RKO (cell line): ENCODE measurements at places on chromosomes 7 and 10.

GRCh38 chr10:120789303-120790203, 61.6 kb upstream of the WDR11 start:
- no peak for DNase-seq

- no peak for DNase-seq
Measured at GRCh38 chr10:43845121-43845520, 196.4 kb upstream of the ZNF32 start.

GRCh38 chr7:148972375-148972774, 55.9 kb downstream of the PDIA4 start:
- no peak for DNase-seq

DNA sequence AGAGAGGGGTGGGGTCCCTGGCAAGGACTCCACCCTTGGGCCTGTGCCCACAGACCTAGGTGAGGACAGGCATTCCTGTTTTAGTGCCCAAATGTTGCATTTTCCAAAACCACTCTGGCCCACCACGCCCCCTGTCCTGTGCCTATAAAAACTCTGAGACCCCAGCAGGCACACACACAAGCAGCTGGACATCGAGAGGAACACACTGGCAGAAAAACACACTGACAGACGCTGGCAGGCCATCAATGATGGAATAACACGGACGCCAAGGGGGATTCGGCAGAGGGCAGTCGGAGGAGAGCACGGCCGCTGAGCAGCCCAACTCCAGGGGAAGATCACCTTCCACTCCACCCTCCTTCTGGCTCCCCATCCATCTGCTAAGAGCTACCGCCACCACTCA, 386.9 kb upstream of the AUTS2 start:
- no peak for DNase-seq

DNA sequence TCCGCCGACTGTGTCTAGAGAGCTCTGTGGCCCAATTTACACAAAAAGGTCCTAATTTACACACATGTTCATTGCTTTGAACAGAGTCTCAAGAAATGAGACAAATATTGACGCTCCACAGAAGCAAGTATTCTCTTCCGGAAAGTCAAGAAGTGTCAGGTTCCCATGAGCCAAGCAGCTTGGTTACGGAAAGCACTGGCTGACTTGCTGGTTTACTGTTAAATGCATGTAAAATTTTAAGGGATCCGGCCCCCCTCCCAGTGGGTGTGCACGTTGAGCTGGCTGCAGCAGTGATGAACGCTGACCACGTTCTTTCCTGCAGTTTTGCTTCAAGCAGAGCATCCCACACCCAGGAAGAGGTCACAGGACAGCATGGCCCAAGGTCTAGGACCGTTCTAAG, 76.8 kb downstream of the DIP2C start:
- DNase-seq: no peak

GRCh38 chr7:27118580-27118979, 12.0 kb downstream of the HOXA4 start:
- DNase-seq: no peak

GRCh38 chr7:5207131-5207530, 17.1 kb downstream of the WIPI2 start:
- no peak for DNase-seq

DNA sequence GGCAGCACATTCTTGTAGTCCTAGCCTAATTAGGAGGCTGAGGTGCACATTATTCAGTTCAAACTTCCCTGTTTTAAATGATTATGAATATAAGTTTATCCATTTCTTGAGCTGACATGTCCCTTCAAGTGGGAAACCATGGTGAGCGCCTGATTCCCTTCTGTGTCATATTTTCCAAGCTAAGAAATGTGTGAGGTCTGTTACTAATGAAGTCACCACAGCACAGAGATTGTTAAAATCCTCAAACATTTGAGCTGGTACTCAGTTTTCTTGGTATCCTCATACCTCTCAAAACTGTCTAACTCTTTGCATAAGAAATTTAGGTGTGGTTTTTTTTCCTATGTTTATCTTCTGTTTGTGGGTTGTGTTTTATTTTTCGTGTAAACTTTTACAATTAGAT, 926.8 kb downstream of the GATA3 start:
- no peak for DNase-seq

GRCh38 chr7:83452256-83452655, 196.7 kb downstream of the SEMA3E start:
- no peak for DNase-seq

DNA sequence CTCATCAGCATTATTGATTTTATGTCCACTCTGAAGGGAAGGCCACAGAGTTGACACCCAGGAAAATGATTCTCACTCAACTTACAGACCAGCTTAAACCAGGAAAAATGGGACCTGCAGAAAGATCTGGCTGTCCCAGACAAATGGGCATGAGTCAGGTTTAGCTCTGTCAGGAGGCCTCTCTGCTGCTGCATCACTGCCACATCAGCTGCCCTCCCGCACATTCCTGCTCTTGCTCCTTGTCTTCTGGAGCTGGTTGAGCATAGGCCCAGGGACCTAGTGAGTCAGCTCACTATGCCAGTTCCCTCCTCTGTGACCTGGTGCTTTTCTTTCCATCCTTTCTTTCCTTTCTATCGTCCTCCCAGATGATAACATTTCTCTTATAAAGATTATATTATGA, 18.8 kb upstream of the SMNDC1 start:
- peak; percentile 84 for DNase-seq

- no peak for DNase-seq
Measured at GRCh38 chr7:37245590-37245989, 203.1 kb downstream of the ELMO1 start.
